ENCODE measurements at places on chromosomes 4 and X.
A peak's percentile ranks its signal among the peaks of the same experiment; 100 is the strongest.

DNA sequence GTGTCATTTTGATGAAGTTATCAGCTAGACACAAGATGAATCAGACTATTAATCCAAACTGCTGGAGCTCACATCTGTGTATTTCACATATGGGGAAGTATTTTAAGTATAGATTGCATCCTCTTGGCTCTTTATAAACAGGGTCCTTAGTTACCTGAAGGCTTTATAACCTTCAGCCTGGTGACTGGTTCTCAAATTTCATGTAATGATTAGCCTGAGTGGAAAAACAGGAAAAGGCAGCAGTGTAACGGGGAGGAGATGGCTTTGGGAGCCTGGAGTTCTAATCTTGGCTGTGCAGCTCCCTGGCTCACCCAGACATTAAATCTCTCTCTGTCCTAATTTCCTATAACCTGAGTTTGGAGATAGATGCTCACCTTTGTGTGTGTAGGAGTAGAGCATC, 103.8 kb upstream of the HPF1 start:
- DNase-seq: no peak

DNA sequence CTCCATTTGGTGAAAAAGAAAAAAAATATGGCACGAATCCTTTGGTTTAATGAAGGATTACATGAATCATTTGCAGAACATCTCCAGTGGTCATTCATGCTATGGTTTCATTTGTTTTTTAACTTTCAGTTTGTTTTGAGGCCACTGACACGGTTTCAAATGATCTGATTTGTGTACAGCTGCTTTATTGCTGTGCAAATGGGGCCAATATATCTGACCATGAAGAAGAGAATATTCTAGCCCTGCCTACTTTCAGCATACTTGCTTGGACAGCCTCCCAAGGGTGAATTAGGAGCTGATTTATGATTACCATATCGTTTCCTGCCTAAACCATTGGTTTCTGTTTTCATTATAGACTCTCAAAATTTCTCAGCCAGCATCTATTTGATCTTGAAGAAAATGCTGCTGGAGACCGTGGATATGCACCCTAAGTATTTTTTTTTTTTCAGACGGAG, 30.7 kb downstream of the SPARCL1 start:
- DNase-seq: no peak

DNA sequence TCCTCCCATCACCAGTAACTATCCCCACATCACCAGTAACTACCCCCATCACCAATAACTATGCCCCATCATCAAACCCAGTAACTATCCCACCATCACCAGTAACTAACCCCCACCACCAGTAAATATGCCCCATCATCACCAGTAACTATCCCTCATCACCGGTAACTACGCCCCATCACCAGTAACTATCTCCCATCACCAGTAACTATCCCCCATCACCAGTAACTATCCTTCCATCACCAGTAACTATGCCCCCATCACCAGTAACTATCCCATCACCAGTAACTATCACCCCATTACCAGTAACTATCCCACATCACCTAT, 2.9 kb downstream of the ASMTL start:
- no peak for DNase-seq

GRCh38 chrX:134865682-134866255, 125.0 kb upstream of the SMIM10 start:
- no peak for DNase-seq

DNA sequence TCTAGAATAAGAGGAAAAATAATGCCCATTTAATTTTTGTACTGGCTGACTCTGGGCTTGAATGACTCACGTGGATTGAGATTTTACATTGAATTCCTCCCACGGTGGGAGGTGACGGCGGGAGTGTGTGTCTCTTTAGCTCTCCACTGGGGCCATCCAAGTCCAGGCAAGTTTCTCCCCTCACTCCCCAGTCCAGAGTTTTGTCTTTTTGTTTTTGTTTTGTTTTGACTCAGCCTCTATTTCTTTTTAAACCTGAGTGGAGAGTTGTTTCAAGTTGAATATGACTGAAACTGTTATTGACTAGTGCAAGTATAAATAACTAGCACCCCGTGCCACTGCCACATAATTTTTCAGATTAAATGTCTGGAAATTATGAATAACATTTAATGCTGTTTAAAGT, 13.6 kb downstream of the CHST7 start:
- DNase-seq: no peak

GRCh38 chrX:125628435-125628834, 308.8 kb downstream of the TEX13C start:
- no peak for DNase-seq

GRCh38 chr4:154982187-154983047, 201.3 kb downstream of the RBM46 start:
- peak; percentile 5 for DNase-seq

- no peak for DNase-seq
Measured at GRCh38 chr4:135949931-135950330, 1582.4 kb downstream of the PCDH18 start.

DNA sequence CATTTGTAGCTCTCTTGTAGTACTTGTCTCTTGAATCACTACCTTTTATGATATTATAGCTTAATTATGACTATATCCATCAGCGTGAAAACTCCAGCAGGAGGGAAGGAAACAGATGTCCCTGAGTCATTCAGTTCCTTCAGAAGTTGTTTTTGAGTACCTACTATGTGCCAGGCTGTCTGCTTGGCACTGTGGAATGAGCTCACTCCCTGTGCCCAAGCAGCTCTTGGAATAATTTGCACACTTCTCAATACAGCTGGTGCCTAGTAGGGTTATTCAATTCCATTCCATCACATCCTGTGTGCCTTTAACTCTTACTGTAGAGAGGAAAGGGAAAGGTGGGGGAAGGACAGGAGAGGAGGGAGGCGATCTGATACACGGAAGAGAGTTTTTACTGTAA, 77.1 kb downstream of the NFKB1 start:
- DNase-seq: no peak

DNA sequence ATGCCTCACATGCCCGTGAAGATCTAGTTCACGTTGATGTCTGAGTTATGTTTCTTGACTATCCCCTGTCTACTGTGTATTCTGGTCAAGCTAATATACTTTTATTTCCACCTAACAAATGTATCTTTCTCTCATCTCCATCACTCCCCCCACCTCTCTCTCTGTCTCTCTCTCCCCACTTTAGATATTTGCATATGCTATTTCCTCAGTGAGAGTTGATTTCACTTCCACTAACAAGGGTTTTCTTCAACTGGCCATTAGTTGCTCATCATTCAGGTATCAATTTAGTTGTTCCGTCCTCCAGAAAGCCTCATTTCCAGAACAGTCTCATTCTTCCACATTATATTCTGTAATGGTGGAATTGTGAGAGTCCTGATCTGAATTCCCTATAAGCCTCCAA, 1777.8 kb upstream of the TENM3 start:
- DNase-seq: no peak

DNA sequence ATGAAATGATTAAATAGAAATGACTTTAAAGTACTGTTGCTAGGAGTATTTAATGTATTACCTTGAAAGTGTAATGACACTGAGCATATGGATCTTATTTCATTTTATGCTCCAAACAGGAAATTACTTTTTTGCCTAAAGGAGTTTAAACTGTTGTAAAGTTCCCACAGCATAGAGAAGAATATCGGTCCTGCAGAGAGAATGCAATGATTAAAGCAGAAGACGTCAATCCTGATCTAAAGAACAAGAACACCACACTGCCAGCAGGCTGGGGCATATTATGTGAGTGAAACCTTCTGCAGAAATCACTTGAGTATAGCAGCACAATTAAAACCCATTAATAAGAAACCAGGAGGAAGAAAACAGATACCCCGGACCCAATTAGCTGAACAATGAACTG, 72.8 kb upstream of the CAMK2D start:
- no peak for DNase-seq

GRCh38 chrX:110123331-110123782, 120.4 kb downstream of the TMEM164 start:
- no peak for DNase-seq

- no peak for DNase-seq
Measured at GRCh38 chr4:6568689-6569332, 6.2 kb upstream of the MAN2B2 start.

Measured in amygdala (tissue), 56 donors.